CD4-positive, alpha-beta T cell treated with Interleukin-12 subunit alpha and Interleukin-12 subunit beta, for 1 hour (primary cell): ENCODE measurements at places on chromosomes 7 and 10.

GRCh38 chr7:77415476-77415822 is 700 bp downstream of the GSAP start:
- DNase-seq = peak; percentile 20

DNA sequence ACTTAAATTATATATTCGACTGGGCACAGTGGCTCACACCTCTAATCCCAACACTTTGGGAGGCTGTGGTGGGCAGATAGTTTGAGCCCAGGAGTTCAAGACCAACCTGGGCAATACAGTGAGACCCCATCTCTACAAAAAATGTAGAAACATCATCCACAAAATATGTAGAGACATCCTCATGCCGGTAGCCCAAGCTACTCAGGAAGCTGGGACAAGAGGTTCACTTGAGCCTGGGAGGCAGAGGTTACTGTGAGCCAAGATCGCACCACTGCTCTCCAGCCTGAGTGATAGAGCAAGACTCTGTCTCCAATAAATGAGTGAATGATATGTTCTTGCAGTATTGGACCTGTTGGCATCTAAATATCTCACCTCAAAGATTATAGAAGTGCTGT is 22.6 kb upstream of the TNS3 start:
- DNase-seq = no peak

GRCh38 chr10:15744217-15744865 is 24.6 kb upstream of the ITGA8 start:
- DNase-seq = peak; percentile 23

GRCh38 chr10:86732771-86733170 is 23.6 kb upstream of the BMPR1A start:
- no peak for DNase-seq

DNA sequence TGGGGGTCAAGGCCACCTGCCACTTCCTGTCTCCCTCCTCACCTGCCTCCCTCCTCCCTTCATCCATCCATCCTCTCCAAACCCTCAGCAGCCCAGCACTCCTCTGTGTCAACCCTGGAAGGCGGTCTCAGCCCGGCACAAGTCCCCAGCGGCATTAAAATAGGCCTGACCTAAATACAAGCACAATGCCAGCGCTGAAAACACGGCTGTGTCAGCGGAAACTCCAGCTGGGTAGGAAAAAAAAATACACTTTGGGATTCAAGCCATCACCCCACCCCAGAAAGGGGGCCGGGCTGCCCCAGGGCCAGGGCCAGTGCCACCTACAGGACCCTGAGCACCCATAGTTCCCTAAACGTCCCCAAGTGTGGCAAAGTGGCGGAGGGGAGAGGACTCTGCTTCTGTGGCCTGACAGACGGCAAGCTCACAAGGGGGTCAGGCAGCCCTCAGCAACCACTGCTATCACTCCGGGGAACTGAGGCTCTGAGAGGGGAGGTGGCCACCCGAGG is 22.7 kb upstream of the GTF2IRD1 start:
- DNase-seq = no peak

GRCh38 chr10:125868372-125868975 is 12.6 kb downstream of the DHX32 start:
- DNase-seq = peak; percentile 26

GRCh38 chr10:42952931-42953683 is 123.8 kb upstream of the RET start:
- no peak for DNase-seq

- no peak for DNase-seq
Observed at GRCh38 chr10:630581-631073, 58.8 kb downstream of the DIP2C start.

DNA sequence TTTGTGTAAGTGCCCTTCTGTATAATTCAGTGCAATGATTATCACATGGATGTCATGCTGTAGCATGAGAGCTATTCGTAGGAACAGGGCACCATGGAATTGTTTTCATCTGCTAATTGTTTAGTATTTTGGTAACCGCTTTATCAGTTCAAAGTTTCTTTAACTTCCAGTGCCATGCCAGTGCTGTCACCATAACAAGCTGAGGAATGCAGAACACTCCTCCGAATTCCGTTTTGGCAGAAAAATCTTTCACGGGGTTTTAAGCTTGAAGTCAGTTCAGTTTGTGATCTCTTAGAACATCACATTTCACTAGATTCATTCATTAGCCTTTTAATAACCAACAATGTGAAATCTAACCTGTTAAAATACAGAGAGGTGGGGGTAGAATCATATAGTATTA is 117.2 kb upstream of the SEMA3C start:
- no peak for DNase-seq
